ENCODE measurements at places on chromosomes 11 and 22.

- DNase-seq: no peak
Measured at GRCh38 chr11:7577291-7578190, 63.7 kb downstream of the PPFIBP2 start.

GRCh38 chr11:108886660-108887009 lies 221.8 kb downstream of the DDX10 start:
- DNase-seq: no peak

DNA sequence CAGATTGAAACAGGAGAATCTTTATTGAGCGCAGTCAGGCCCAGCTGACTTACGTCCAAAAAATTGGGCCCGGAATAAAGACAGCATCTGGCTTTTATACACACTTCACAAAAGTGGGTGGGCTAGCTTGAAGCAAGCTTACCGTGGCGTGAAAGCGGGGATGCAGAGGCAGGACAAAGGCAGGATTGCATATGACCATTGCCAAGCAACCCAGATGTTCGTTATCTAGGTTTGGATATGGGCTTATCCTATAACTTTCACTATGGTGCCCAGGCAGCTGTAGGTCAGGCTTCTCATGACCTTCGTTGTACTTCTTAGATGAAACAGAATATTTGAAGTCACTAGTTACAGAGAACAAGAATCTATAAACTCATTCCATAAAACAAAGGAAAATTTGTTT lies 1575.6 kb upstream of the RAG2 start:
- DNase-seq: no peak

DNA sequence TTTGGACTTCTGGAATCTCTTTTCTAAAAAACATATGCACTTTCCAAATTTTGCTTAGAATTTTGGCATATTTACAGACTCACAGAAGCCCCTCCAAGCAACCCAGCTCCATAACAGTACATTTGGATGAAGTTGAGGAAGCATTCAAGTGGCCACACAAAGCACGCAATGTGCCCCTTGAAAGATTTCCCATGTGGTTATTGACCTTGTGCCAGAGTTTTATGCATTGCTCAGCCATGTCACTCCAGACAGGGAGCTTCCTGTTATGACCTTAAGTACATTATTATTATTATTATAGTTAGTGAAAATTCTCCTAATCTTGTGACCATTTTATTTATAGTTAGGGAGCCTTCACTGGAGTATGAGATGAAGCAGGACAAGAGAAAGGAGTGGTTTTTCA lies 35.0 kb upstream of the BDNF start:
- no peak for DNase-seq

- DNase-seq: peak; percentile 2
Measured at GRCh38 chr11:80815752-80816453, 1375.1 kb upstream of the TENM4 start.

DNA sequence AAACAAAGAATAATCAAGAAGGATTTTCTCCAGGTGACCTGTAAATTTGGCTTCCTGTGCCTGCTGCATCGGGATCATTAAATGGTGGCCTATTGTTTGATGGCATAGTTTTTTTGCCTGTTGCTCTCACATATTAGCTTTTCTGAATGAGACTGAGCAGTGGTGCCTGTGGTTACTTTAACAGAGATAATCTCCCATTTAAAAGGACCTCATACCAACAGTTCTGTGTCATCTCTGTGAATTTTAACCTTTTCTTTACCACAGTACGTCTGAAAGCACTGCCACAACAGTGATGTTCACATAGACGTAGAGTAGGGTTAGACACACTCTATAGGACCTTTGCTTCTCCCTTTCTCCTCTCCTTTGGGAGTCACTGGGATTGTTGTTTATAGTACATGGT lies 22.9 kb upstream of the RCE1 start:
- DNase-seq: no peak

GRCh38 chr22:44274918-44275630 lies 37.7 kb downstream of the SHISAL1 start:
- no peak for DNase-seq

DNA sequence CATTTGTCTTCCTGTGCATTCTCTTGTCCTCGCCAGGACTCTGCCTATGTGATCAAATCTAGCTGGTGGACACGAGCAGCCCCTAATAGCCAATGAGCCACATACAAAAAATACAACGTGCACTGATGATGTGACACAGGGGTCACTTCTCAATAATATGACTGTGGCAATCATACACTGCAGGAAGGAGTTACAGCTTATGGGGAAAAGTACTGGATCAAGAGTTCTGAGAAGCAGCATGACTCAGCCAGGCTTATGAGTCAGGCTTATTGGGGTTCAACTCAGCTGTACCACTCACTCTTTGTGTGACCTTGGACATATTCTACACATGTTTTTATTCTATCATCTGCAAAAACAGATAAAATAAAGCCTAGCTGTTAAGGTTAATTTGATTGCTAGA lies 889.4 kb upstream of the TENM4 start:
- no peak for DNase-seq

DNA sequence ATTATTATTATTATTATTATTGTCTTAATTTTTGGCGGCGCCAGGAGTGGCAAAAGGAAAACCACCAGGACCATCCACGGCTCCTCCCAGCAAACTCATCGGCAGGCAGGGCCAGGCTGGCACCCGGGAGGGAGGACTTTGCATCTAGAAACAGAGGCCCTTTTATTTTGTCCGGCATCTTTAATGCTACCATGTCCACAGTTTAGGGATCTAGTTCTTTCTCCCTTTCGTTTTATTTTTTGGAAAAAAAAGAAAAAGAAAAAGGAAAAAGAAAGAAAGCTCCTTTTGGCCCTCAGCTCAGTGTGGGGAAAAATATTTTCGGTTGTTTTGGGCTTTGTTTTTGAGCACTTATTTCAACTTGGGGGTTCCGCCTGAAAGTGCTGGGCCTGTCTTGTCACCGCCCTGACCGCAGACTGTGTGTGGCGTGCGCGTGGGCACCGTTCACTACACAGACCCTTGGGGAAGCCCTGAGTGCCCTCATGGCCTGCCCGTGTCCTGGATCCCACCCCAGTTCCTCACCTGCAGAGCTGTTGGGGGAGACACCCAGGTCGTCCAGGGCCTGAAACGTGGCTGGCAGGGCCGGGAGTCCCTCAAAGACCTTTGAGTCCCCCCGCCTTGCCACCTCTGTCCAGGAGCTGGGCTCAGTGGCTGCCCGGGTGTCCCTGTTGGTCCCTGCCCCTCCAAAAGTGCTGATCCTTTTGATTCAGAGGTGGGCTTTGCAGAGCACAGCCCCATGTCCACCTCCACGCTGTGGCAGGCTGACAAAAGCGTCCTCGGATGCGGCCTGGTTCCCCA lies 69.1 kb upstream of the PPARA start:
- DNase-seq: no peak

DNA sequence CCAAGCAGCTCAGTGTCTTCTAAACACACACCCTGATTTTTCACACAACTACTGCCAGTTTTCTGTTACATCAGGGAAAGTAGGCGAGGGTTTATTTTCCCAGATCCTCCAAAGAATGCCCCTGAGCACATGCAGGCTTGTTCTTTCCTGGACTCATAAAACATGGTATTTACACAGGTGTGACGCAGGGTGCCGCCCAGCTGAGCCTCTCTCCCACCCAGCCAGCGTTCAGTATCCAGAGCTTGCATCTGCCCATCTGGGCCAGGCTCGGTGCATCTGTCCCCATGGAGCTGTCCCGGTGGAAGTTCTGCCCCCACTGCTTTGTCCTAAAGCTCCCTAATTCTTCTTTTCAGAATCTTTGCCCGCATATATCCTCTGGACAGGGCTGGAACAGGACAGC lies 44.8 kb upstream of the ISX start:
- DNase-seq: no peak

DNA sequence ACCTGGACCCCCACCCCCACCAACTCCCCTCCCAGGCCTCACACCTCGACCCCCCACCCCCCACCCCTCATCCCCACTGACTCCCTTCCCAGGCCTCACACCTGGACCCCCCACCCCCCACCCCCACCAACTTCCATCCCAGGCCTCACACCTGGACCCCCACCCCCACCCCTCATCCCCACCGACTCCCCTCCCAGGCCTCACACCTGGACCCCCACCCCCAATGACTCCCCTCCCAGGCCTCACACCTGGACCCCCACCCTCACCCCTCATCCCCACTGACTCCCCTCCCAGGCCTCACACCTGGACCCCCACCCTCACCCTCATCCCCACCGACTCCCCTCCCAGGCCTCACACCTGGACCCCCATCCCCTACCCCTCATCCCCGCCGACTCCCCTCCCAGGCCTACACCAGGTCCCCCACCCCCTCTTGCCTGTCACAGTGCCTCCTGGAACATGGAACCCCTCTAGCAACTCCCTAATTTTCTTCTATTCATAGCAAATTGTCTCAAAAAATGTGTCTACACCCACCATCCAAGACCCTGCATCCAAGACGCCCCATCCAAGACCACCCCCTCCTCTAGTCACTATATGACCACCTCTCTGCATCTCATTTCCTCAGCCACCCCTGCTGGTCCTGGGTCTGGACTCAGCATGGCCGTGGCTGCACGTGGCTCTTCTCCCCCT lies 36.9 kb upstream of the BRSK2 start:
- no peak for DNase-seq

GRCh38 chr11:44364596-44364995 lies 54.7 kb upstream of the ALX4 start:
- no peak for DNase-seq

DNA sequence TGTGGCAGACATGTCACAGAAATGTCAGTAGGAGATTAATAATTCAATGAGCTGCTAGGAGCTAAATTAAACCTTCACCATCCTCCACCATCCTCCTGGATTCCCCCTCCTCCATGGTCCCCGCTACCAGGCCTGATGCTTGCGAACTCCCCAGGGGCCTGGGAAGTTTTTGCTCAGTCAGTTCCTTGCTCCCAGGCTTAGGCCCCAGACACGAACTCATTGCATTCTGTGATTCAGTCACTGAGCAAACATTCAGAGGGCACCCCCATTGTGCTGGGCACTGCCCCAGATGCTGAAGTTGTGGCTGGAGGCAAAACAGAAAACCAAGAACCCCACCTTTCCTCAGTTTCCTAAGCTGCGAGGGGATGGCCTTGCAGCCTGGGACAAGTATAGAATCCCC lies 14.3 kb downstream of the NPTXR start:
- DNase-seq: no peak

DNA sequence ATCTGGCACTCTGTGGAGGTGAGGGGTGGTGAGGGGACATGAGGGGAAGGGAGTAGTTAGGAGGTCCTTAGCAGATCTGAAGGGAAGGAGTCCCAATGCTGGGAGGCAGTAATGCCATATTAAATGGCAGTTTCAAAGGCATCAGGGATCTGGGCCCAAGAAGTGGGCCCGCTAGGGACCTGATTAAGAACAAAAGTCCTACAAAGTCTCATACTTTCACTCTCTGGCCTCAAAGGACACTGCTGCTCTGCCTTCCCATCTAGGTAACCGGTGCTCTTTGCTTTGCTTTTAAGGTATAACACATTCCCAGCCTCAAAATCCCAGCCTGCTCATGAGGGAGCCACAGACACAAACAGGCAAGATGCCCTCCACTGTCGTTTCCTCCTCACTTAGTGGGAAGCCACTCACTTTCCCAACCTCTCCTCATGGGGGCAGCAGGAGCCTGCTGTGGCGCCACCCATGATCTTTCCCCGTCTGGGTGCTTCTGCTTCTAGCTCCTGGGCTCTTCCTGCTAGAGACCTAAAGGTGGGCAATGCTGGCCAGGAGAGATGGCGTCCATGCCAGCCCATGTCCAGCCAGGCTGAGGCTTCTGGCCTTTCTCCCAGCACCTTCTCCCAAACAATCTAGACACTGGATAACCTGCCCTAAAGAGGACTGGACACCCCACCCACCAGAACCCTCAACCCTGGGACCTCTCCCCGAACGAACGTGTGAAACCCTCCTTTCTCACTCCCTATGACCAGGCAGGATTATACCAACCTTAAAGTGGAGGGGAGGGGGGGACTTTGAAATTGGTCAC lies 68.3 kb downstream of the PLEKHA7 start:
- DNase-seq: peak; percentile 69

DNA sequence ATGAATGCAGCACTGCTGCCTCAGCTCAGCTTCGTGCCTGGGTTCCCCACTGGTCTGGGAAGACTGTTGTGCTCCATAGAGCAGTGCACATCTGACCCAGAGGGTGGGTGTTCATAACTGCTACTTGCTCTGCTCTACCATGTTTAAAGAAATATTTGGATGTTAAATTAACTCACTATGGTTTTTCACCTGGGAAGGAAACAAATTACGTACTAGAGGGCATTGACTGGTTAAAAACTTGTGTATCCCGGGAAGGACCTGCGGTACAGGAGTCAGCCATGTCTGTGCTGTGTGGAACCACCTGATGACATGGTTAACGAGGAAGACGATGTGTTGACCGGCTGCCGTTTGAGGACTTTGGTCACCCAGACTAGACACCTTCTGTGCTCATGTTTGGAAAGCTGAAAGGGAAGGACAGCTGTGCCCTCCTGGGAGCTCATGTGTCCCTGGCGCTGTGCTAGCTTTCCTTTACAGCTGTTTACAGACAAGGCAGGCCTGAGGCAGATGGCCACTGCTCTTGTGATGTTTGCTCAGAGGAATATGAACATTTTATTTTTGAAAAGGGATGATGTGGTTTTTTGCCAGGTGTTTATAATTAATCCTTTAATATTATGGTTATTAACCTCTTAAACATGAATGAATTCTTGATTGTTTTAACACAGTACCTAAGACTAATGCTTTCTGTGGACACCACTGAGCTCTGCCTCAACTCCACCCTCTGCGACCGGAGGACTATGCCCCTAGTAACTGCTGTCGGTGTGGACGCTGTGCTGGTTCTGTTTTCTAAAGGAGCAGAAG lies 14.3 kb upstream of the AIFM3 start:
- no peak for DNase-seq

GRCh38 chr11:99015634-99016454 lies 4.9 kb upstream of the CNTN5 start:
- DNase-seq: peak; percentile 22

DNA sequence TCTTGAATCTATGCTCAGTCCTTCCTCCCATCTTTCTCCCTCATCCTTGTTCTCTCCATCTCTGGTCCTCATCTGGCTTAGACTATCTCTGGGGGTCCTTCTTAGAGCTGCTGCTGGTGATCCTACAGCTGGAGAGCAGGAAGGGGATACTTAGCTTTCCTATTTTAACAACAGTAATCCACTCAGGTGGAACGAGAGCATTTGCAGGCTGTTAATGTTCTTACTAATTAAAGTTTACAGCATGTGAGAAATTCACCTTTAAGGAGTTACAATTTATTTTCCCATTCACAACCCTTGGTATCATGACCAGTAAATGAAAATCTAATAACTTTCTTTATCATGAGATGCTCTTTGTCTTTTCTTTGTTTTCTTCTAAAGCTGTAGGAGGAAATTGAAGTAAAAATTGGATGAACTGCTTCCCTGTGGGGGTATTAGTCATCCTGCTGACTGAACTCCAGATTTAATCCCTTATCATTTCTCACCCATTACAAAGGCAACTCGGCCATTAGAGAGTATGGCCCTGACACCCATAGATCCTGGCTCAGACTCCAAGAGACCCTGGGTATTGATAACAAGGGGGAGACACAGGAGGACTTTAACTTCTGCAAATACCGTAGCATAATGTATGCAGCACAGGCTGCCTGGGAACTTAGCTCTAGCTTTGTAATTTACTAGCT lies 37.6 kb upstream of the MTNR1B start:
- no peak for DNase-seq

GRCh38 chr11:11442791-11443190 lies 89.7 kb upstream of the CSNK2A3 start:
- DNase-seq: no peak

All from germinal center (tissue), 1 donor.